ENCODE measurements at places on chromosomes 3 and 15. TPM values are rescaled to one million over a fixed set of nuclear protein-coding genes. Genes with fewer than 3 reads are reported as not detected.

Gene TRANK1
- total RNA-seq = 85.4 TPM

Gene ROPN1
- not detected for total RNA-seq

Gene STRIT1
- not detected for total RNA-seq

Gene STX19
- not detected for total RNA-seq

Gene DNAH12
- 0.05 TPM for total RNA-seq

Gene P2RY13
- total RNA-seq = not detected

Gene EFCC1
- total RNA-seq = not detected

Gene CCR9
- 0.28 TPM for total RNA-seq

Gene TLR9
- 0.55 TPM for total RNA-seq

Gene MYH15
- 0.28 TPM for total RNA-seq

Gene SAMMSON
- total RNA-seq = not detected

Gene SMAD6
- total RNA-seq = 0.53 TPM

Gene ARRDC4
- 0.13 TPM for total RNA-seq

Gene ITGA11
- 0.73 TPM for total RNA-seq

Gene CEP19
- total RNA-seq = 5.3 TPM

All from activated CD4-positive, alpha-beta memory T cell treated with anti-CD3 and anti-CD28 coated beads, Interleukin-2, amount 10 ng/mL, durations not matched to agents 7 days and 5 days (primary cell).